ENCODE measurements at places on chromosomes 12 and 14.

DNA sequence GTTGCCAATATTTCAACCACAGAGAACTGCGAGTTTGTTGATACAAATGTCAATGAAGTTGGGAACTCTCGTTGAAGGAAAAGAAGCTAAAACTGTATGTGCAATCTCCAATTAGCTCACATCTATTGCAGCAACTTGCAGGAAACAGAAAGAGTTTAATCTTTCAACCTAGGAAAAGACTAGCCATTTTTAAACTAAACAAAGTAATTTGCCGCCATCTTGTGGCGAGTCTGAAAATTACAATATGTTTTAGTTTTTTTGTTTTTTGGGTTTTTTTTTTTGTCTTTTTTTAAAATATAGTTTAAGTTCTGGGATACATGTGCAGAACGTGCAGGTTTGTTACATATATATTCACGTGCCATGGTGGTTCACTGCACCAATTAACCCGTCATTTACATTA, 131.2 kb upstream of the FOXG1 start:
- DNase-seq, result no peak

- no peak for DNase-seq
Measured at GRCh38 chr12:48125985-48126384, 6.8 kb downstream of the PFKM start.

- no peak for DNase-seq
Measured at GRCh38 chr14:104516906-104517305, 62.7 kb upstream of the C14orf180 start.

GRCh38 chr12:122389677-122390076, 32.8 kb downstream of the CLIP1 start:
- no peak for DNase-seq

DNA sequence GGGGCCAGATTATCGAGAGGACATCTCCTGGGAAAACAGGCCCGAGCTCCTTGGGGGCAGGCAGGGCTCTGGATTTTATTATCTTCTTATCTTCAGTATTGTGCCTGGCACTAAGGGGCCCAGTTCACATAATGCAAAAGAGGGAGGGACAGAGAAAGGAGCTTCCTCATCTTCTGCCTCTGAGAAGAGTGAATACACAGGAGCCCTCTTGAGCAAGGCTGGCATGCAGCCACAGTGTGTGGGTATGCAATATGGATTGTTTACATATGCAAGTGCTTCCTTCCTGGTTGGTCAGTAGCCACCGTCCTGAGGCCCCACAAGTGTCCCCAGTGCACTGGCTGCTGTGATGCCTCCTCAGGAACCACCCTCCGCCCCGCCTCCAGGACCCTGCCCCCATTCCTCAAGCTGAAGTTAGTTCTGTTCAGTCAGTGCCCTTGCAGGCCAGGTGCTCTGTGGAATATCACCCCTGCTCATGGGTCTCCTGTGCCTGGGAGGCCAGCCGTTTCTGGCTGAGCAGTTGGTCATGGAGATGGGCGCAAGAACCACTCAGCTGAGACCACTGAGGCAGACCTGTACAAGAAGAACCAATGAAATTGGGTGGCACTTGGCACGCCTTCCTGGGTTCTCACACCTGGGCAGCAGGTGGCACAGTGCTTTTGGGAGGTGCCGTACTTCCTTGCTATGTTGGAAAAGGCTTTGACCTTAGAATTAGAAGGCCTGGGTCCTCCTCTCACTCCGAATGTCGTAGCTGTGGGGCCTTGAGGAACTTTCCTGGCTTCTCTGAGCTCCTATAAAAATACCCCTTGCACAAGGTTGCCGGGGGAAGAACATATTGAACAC, 35.1 kb upstream of the ACTN1 start:
- no peak for DNase-seq

- no peak for DNase-seq
Measured at GRCh38 chr12:65643595-65644386, 180.5 kb upstream of the HMGA2 start.

GRCh38 chr14:103003351-103003615, 54.1 kb downstream of the CDC42BPB start:
- DNase-seq, result no peak

DNA sequence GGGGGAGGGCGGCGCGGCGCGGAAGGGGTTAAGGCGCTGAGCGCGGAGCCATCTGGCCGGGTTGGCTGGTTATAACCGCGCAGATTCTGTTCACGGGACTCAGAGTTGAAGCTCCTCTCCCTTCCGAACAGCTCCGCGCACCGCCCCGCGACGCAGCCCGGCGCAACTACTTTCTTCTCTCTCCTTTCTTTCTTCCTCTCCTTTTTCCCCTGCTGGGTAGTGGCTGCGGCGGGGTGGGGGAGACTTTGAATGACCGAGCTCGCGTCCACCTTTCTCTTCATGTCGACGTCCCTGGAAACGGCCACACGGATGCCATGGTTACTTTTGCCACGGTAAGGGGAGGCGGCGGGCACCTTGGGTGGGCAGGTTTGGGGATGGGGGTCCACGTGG, at the start of gene NTF3:
TSS of gene NTF3 (plus strand) at position 98 of the 390 bp plus-strand sequence. CDS start at position 315, 217 bp downstream.
- DNase-seq, result no peak

DNA sequence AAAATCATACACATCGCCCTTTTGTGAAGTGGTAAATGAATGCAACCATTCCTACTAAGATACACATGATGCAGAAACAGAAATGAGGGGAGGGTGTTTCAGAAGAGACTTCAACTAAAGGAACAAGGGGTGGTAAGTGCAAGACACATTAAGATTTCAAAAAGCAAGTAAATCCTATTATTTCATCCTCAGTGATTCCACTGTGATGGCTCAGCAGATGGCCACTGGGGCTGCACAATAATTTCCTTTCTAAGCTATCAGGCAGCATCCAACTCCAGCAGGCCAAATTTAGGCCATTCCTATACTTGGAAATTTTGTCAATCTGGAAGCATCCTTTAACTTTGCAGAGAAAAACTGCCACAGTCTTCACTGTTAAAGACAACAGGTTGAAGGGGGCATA, 272.4 kb downstream of the NELL2 start:
- no peak for DNase-seq

DNA sequence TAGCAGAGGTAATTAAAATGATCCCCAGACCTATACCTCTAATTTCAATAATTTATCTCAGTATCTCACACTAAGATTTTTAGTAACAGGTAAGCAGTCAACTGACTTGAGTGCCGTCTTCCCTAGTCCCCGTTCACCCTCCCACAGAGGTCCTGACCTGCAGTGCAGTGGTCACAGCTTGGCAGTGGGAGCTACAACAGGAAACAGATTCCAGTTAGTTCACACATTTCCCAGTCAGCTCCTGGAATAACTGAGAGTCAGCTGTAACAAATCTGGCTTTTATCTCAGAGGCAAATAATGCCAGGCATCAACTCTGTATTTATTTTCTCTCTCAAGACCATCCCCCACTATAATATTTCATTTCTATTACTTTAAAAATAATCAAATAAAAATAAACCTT, 308.2 kb downstream of the ATP23 start:
- no peak for DNase-seq

DNA sequence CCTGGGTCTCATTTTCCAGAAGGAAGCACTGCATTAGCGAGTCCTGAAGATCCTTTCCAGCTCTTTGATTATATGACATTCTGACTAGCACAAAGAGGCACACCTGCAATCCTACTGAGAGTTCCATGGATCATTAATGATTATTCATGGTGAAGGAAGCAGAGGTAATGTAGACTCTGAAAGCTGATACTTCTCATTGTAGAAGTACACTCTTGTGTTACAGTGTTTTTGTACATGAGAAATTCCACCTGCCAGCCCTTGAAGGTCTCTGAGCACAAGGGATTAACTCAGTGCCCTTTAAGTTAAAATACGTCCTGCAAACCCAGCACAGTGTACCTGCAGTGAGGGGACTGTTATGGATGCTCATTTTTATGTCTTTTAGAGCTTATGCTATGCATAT, 558.8 kb upstream of the FBXO33 start:
- DNase-seq, result no peak

DNA sequence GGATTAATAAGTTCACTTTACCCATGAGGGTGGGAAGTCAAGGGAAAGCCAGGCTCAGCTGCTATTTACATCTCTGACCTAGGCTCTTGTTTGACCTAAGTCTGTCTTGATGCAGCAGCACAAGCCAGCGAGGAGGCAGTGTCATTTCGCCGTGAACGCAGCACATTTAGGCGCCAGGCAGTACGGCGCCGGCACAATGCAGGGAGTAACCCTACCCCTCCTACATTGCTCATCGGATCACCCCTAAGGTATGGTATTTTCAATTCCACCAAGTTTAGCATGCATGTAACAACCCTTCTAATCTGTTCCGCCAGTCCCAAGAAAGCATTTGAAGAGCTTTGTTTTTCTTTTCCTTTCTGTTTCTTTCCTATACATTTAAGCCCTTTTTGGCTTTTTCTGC, 81.2 kb downstream of the PCNX1 start:
- no peak for DNase-seq

DNA sequence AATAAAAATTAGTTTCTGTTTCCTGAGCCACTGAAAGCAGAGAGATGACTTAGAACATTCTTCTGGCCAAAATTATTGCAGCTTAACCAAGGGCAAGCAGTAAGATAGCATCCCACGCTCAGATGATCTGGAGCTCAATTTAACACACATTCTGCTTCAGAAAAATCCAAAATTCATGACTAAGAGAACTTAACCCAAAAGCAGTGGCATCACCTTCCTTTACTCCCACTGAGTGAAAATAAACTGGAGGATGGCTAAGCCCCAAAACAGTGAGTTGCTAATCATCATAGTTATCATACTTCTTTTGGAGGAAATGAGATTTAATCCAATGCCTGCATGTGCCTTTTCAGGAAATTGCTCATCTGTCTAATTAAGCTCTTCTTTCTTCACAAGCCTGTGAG, 195.4 kb downstream of the DUSP6 start:
- DNase-seq, result no peak

GRCh38 chr14:20857630-20858261, 33.4 kb upstream of the RNASE3 start:
- DNase-seq, result peak; percentile 74

DNA sequence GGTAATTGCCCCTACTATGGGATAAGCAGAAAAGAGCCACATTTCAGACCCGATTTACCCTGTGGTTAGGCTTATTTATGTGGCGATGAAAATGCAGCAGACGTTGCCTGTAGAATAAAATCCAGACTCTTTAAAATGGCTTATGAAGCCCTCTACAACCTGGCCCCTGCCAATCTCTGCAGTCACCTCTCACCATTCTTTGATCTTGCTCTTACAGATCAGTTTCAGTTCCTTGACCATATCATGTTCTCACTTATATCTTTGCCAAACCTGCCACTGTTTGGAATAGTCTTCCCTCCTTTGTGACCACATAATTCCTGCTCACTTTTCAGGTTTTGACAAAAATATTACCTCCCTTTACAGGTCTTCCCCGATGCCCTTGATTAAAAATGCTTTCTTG, 264.3 kb upstream of the GARIN6 start:
- no peak for DNase-seq

GRCh38 chr12:40105515-40106201, at the start of gene SLC2A13:
Gene SLC2A13, minus strand, starts transcription at chr12:40106081. Its CDS starts 273 bp downstream, at chr12:40105808.
- DNase-seq, result peak; percentile 54

DNA sequence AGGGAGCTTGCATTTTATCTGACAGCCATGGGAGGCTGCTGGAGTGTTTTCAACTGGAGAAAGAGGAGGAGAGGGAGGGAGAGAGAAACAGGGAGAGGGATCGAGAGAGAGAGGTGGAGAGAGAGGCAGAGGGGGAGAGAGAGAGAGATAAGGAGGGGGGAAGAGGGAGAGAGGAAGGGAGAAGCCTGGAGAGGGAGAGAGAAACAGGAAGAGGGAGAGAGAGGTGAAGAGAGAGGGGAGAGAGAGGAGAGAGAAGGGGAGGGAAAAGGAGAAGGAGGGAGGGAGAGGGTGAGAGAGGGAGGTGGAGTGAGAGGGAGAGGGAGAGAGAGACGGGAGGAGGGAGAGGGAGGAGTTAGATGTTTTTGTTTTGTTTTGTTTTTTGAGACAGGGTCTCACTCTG, 45.6 kb downstream of the DNAH10 start:
- no peak for DNase-seq

GRCh38 chr14:94470311-94470710, 5.7 kb downstream of the SERPINA9 start:
- no peak for DNase-seq

DNA sequence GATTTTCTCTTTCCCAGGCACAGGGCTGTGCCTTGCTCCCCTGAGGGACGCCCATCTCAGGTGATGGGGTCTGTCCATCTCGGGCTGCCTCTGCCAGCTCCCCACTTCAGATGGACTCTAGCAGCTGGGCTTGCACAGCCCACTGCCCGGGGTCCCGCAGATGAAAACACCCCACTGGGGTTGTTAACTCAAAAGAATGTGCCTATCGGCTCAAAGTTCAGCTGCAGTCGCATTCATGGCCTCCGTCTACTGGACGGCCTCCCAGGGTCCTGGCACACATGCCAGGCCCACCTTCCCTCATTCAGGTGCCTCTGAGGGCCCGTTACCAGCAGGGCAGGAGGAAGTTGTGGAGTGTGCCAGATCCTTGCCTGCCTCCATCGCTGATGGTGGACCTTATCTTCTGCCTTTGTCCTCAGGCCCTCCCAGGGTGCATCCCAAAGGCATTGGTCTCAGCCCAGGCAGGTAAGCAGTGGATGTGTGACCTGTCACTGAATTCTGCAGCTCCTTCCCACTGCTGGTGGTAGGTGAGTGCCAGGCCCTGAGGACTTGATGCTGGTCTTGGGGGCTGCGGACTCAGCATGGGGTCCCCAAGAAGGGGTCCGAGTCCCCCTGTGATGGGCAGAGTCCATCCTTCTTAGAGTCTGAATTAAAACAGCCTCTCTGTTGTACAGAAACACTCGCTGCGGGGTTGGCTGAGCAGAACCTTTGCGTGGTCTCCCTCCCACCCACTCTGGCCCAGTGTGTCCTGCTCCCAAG, 324.6 kb upstream of the DIO3 start:
- DNase-seq, result no peak

DNA sequence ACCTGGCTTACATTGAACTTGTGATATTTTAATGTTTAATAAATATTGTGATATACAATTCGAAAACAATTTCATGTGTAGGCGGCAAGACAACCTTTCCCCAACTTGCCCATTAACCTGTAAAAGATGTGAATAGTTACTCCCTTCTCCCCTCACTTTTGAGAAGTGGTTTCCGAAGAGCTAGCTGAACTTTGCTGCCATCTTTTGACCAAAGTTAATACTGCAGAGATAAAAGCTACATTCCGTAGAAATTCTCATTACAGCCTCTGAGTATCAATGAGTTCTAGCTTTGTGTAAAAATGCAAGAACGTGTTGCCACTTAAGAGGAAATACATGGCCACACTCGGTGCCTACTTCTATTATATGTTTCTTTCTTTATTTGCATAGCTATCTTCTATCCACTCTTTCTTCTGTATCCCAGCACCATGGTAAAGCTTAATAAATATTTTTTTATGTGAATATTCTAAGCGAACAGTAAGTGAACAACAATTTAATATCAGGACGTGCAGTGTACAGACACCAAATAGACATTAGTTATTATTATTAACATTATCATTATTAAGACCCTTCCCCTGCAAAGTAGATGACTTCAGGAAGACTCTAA, 105.1 kb upstream of the TMEM260 start:
- peak; percentile 11 for DNase-seq
